ENCODE measurements at places on chromosomes 2 and 18.

GRCh38 chr18:75304678-75305557 lies 94.3 kb downstream of the TSHZ1 start:
- no peak for DNase-seq

DNA sequence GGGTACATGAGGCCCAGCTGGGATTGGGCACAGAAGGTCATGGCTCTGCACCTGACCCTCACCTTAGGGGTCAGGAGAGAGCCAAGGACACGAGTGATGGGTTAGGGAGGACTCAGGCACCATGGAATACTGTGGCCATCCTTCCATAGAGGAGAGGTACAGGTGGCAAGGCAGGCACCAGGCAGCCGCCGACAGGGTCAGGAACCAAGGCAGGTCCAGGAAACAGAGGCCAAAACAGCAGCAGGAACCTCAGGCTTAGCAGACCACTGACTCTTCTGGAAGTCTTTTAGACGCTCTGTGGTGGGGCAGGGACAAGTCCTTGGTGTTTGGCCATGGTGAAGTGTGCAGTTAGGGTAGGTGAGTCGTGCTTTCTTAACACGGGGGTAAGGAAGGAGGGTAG lies 128.0 kb downstream of the NEDD4L start:
- DNase-seq, result no peak

GRCh38 chr2:1739961-1740715 lies 4.2 kb downstream of the PXDN start:
- DNase-seq, result peak; percentile 49

- no peak for DNase-seq
Measured at GRCh38 chr18:54878159-54878622, 49.9 kb downstream of the RAB27B start.

DNA sequence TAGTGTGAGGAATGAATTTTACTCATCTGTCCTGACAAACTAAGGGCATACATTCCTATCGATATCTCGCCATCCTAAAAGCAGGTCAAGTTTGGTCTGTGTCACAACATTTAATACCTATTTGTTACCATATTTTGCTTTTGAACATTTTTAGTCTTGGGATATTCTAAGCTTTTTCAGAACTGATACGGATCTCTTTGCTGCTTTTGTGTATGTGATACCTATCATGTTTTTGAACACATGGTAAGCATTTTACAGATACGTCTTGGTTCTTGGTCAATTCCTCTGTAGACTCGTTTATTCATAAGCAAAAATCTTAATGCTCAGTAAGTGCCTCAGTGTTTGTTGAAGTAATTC lies 592 bp downstream of the ZNF397 start:
- no peak for DNase-seq

DNA sequence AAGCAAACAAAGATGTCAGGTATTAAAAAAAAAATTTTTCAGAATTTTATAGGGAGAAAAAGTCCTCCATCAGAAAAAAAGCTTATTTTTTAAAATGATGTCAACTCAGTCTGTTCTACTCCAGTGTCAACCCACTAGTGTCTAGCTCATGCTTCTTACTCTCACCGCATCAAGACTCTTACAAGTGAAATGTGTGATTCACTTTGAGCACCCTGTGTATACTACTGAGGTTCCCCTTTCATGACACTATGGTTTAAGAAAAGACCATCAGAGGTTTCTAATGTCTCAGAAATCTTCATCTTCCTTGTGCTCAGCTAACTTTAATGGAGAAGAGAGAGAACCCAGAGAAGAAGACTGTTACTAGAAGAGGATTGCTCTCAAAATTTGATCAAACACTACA lies 43.4 kb downstream of the FEZ2 start:
- DNase-seq, result no peak

DNA sequence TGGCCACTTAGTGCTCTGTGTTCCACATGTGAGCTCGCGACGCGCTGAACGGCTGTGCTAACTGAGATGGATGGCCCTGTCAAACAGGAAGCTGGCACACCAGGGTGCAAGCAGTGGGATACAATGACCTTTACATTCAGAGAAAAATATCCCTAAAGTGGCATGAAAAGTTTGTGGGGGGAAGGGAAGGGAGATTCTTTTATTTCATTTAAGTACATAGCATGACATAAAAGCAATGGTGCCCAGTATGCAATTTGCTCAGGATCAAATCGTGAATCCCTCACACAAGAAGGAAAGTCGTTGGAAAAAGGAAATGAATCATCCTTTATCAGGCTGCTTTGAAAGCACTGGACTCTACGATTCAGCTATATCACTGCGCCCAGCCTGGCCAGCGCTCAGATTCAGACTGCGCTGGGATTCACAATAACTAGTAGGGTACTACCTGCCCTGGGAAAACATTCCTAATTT lies 26.0 kb downstream of the SATB2 start:
- DNase-seq, result peak; percentile 35

DNA sequence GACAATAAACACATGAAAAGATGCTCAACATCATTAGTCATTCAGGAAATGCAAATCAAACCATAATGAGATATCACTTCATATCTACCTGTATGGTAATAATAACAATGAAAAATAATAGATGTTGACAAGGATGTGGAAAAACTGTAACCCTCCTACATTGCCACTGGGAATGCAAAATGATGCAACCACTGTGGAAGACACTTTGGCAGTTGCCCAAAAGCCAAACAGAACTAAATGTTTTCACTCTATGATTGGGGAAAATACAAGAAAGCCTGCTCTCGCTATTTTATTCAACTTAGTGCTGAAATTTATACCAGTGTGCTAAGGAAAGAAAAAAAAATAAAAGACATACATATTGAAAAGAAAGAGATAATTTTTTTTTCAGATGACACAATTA lies 934.5 kb downstream of the CNTNAP5 start:
- no peak for DNase-seq

GRCh38 chr18:25282896-25283703 lies 68.9 kb downstream of the ZNF521 start:
- DNase-seq, result no peak

GRCh38 chr2:190069936-190070696 lies 7.6 kb upstream of the MSTN start:
- DNase-seq, result peak; percentile 74

GRCh38 chr2:235854276-235854675 lies 313.9 kb downstream of the GBX2 start:
- no peak for DNase-seq

- no peak for DNase-seq
Measured at GRCh38 chr2:150309311-150310080, 178.0 kb downstream of the RND3 start.

GRCh38 chr2:195683174-195683573 lies 26.1 kb downstream of the SLC39A10 start:
- DNase-seq, result peak; percentile 74

GRCh38 chr2:236786751-236787150 lies 217.1 kb downstream of the ACKR3 start:
- no peak for DNase-seq

GRCh38 chr2:16546128-16546754 lies 119.4 kb downstream of the CYRIA start:
- DNase-seq, result no peak

DNA sequence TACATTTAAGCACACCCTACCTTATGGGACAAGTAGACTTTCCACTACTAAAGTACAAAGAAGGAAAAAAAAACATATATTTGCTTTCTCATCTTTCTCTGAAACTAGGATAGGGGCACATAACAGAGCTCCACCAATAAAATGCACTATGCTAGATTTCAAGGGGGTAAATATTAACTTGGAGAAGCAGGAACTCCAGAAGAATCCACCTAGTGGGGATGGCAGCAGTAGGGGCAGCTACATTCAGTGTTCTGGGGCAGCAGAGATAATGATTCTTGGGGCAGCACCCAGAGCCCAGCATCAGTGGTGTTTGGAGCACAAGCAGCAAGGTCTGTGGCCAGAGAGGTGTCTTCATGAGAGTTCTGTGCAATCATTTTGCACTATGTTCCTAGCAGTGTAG lies 64.7 kb downstream of the DTNB start:
- no peak for DNase-seq

- no peak for DNase-seq
Measured at GRCh38 chr2:25592766-25593292, 80.5 kb downstream of the DTNB start.

- DNase-seq, result peak; percentile 7
Measured at GRCh38 chr2:14720319-14720718, 87.8 kb downstream of the LRATD1 start.

GRCh38 chr2:173151671-173152401 lies 76.2 kb downstream of the MAP3K20 start:
- DNase-seq, result peak; percentile 84

GRCh38 chr2:30351116-30351515 lies 95.9 kb upstream of the LCLAT1 start:
- no peak for DNase-seq

All from EL (cell line).